ENCODE measurements at places on chromosomes 5 and 9.
A peak's percentile ranks its signal among the peaks of the same experiment; 100 is the strongest.

GRCh38 chr5:7808998-7809397 lies 41.9 kb downstream of the CFAP90 start:
- DNase-seq, result no peak

- DNase-seq, result no peak
Observed at GRCh38 chr5:16414861-16415260, 50.7 kb downstream of the ZNF622 start.

DNA sequence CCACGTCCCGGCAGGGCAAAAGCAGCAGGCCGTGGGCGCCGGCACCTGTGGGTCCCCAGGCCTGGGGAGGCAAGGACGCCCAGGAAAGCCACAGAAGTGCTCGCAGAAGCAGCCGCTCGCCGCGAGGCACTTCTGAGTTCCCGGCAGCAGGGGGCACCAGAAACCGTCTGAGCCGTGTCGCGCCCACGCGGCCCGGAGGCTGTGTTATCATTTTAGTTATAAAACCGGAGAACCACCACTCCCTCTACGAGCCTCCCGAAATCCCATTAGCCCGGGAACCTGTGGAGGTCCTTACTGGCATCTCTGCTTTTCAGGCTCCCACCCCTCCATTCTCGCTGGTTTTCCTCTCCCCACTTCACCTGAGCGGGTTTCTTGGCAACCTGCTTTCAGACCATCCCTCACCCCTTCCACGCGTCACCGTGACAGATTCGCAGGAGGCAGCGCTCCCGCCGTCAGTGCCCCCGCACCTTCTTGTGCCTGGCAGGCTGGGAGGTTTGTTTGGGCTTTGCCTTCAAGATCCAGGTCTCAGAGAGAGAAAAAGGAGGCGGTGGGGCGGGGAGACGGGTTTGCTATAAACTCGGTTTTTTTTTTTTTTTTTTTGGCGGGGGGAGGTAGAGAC lies 2.3 kb downstream of the GDNF start:
- peak; percentile 79 for DNase-seq

GRCh38 chr9:128677794-128678193 lies 11.2 kb upstream of the SET start:
- no peak for DNase-seq

DNA sequence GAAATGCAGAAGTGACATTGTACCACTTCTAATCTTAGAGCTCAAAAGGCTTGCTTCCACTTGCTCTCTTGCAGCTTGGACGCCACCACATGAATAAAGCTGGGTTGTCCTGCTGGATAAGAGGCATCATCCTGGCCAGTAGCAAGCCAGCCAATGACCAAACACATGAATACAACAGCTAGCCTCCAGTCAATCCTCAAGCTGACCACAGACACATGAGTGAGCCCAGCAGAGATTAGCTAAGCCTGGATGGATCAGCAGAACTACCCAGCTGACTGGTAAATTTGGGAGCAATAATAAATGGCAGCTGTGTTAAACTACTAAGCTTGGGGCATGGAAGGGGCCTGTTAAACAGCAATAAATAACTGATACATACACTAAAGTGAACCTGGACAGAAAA lies 121.1 kb upstream of the SLC12A2 start:
- DNase-seq, result no peak

DNA sequence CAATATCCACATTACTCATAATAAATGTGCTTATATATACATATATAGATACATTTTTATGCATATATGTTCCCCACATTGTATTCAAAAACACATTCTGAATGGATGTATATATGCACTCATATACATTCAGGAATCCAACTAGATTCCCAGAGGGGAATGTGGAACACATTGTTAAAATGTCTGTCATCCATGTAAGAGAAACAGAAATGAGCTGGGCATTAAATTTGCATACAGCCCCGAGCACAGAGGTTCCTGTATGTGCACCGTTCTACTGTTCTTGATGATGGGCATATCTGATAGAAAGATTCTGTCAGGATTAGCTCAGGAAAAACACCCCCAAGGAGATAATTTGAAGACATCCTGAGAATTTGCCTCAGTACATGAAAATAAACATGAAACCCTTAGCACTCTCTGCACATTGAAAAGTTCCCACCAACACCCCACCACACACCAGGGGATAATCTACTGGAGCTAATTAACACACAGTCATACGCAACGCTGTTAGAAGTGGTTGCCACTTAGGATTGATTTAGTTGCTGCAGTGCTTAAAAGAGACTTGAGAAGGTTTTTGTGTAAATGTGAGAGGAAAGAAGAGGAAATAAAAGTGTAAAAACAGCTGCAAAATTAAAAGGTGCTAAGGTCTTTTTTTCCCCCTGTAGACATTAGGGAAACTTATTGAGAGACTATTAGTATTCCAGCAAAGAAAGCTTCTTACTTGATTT lies 223.3 kb downstream of the SLF1 start:
- no peak for DNase-seq

- DNase-seq, result no peak
Observed at GRCh38 chr5:112787261-112787660, 49.6 kb downstream of the APC start.

DNA sequence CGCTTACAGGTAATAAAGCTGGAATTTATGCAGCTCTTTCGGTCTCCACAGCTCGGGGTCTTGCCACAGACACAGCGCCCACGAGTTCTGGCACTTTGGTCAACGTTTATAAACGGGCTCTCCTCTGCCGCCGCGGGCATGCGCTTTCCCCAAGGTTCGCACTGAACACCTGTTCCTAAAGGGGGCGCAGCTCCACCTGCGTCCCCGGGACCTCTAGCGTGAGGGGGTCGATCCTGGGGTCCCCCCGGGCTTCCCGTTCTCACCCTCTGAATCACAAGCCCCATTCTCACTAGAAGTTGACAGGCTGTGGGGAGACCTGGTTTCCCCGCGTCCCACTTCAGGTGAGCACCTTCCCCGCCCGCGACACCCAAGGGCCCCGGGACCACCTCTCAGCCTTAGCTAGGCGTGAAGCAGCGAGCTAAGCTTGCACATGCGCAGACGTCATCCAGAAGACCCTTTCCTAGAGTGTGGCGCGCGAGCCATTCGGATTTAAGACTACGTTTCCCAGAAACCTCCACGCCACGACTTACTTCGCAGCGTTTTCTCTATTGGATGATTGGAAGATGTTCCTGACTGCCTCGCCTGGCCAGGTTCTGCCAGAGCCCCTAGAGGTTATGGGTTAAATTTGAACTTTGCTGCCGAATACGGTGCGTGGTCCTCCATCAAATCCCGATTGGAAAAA lies 21.3 kb upstream of the ZNF782 start:
- DNase-seq, result peak; percentile 48

GRCh38 chr9:892123-892522 lies 50.6 kb downstream of the DMRT1 start:
- no peak for DNase-seq

GRCh38 chr9:109830545-109830944 lies 50.5 kb downstream of the PALM2AKAP2 start:
- DNase-seq, result no peak

DNA sequence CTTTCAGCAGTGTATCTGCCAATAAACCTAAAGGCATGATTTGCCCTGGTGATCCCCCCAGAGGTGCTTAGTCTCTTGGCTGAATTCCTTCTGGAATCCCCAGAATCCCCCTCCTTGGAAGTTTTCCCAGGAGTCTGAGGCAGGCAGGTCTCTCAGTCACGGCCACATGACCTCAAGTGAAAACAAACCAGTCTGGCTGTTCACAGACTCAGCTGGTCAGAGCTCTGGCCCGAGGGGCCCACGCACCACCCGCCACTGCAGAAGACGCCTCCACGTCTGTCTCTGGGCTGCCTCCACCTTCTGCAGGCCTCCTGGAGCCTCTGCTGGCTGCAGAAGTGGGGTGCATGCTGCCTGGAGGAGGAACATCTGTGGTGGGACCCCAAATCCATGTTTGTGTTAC lies 52.5 kb downstream of the HRH2 start:
- DNase-seq, result no peak

- no peak for DNase-seq
Observed at GRCh38 chr5:154176181-154176580, 14.4 kb upstream of the GALNT10 start.

DNA sequence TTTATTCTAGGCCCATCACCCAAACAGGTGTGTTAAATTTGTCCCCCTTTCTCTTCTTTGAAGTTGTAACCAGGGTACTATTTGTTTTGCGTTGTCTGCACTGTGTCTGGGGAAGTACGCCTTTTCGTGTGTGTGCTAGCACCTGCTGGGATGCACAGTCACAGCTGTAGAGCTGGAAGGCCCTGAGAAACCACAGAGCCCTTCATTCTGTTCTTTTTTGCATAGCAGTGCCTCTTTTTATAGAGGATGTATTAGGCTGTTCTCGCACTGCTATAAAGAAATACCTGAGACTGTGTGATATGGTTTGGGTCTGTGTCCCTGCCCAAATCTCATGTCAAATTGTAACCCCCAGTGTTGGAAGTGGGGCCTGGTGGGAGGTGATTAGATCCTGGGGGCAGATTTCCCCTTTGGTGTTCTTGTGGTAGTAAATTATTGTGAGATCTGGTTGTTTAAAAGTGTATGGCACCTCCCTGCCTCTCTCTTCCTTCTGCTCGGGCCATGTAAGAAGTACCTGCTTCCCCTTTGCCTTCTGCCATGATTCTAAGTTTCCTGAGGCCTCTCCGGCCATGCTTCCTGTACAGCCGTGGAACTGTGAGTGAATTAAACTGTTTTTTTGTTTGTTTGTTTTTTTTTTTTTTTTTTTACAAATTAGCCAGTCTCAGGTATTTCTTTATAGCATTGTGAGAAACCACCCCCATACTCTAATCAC lies 14.0 kb downstream of the SEC61B start:
- no peak for DNase-seq

DNA sequence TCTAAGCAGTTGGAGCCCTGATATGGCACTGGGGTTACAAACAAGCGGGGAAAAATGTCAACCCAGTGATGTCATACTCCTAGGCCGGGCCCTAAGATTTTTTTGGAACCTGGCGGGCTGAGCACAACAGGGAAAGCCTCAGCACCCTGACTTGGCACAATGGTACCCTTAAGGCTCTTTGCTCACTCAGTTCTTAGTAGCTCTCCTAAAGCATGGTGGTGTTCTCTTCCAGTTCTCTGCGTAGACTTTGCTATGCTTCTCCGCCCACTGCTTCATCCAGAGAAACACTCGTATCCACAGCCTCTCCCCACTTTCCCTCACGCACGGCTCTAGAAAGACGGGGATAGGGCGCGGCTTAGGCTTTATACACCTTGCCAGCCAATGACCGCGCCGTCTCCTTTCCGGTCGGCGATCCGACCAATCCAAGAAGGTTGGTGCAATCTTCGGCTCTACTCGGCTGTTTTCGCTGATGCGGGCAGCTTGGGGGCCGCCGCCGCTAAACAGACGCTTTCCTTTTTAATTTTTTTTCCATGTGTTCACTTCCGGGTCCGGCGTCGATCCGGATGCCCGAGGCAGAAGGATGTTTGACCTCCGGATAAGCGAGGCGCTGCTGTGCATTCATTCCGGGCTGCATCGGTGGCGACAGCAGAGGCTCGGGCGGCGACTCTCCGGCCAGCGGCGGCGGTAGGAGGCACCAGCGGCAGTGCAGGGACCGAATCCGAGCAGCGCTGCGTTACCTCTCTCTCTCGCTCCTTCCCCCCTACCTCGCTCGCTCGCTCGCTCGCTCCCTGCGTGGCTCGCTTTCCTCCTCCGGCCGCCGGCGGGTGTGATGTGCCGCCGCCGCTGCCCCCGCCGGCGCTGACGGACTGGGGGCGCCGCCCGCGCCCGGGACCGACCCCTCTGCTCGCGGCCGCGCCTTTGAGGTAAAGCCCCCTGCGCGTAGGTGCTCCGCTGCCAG lies at the start of gene CSNK1G3:
Gene CSNK1G3, plus strand, starts transcription at position 530 of the 958 bp plus-strand sequence. CDS start 33,487 bp downstream, outside the sequence.
- DNase-seq, result peak; percentile 95

GRCh38 chr5:111513131-111513520 lies 791 bp upstream of the STARD4 start:
- DNase-seq, result no peak

DNA sequence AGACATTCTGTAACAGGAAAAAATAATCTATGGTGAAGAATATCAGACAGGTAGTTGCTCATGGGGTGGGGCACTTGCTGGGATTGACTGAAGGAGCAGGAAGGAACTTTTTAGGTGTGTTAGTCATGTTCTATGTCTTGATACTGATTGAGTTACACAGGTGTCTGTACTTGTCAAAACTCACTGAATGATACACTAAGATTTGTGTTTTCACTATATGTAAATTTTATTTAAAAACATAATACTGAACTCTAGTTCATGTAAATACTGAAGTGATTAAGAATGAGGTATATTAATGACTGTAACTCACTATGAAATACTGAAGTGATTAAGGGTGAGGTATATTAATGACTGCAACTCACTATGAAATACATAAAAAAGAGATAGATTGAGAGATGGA lies 28.5 kb downstream of the IL6ST start:
- DNase-seq, result no peak

DNA sequence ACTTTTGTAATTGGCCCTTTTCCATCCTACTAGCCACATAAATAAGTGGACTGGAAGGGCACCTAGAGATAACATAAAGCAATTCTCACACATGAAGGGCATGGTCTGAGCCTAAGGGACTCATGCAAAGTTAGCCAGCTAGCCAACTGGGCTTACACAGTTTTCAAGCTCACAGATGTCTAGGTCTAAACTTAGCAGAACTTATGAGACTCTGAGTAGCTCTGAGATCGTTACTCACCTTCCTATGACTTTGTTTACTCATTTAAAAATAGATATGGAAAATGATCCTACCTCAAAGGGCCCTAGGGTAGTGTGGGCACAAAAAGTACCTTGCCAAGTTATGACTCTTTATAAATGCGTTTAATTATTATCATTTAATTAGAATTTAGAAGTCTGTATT lies 410.4 kb upstream of the MPDZ start:
- DNase-seq, result no peak

GRCh38 chr5:10591159-10591558 lies 27.3 kb downstream of the ANKRD33B start:
- no peak for DNase-seq

GRCh38 chr9:479971-480350 lies 265.3 kb downstream of the DOCK8 start:
- DNase-seq, result no peak

- no peak for DNase-seq
Observed at GRCh38 chr5:77935506-77936364, 159.6 kb upstream of the TBCA start.

GRCh38 chr5:11150976-11151375 lies 389.9 kb upstream of the DAP start:
- no peak for DNase-seq

DNA sequence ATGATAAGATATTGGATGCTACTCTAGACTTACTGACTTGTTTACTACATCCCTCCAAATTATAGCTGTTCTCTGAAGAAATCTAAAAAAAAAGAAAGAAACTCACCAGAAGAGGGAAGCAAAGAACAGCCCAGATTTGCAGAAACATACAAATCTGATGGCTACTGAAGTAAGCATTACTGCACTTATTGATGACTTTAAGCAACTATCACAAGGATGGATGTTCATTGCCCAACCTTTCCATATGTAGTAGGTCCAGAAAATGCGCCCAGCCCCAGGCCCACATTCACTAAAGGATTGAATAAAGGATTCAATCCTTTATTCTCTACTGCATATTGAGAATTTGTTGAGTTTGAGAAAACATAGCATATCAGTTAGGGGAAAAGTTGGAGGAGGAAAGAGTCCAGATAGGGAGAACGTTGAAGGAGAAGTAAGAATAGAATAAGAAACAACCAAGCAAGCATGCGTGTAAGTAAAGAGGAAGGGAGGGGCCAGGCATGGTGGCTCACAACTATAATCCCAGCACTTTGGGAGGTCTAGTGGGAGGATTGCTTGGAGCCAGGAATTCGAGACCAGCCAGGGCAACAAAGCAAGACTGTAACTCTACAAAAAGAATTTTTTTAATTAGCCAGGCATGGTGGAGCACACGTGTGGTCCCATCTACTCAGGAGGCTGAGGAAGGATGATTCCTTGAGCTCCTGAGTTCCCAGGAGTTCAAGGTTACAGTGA lies 33.8 kb upstream of the DTWD2 start:
- peak; percentile 49 for DNase-seq
